ENCODE measurements at places on chromosomes 2 and 18. TPM values are rescaled to one million over a fixed set of nuclear protein-coding genes. Genes with fewer than 3 reads are reported as not detected.

CHN1 gene
- polyA plus RNA-seq, result 24.2 TPM

DNA sequence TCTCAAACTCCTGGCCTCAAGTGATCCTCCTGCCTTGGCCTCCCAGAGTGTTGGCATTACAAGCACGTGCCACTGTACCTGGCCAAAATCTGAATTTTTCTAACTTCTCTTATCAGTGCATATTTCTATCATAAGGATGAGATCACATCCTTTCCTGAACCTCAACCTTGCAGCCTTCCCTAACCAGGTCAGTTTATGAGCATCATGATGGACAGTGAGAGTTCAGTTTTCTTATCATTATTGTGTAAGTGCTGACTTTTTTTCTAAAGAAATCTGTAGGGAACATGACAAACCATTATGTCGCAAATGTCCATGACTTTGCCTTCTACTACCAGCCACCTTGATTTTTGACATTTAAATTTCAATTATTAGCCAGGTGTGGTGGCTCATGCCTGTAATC, 31.5 kb downstream of the MRPL33 start:
- no peak for DNase-seq

ALKAL2 gene
- 6.6 TPM for polyA plus RNA-seq

DNA sequence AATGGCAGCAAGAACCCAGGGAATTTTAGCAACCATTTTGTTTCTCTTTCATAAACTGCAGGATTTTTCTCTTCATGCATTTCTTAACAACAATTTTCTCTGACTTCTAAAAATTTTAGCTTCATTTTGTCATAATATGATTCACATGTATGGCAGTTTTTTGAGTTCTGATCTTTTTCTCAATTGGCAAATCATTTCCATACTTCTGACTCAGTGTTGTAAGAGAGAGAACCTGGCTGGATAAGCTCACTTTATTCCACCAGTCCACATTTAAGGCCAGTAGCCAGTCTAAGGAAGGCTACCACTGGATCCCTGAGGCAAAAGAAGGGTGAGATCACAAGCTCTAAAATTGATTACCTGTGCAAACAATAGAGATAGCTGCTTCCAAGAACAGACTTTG, 42.8 kb upstream of the COL3A1 start:
- DNase-seq, result no peak

DNA sequence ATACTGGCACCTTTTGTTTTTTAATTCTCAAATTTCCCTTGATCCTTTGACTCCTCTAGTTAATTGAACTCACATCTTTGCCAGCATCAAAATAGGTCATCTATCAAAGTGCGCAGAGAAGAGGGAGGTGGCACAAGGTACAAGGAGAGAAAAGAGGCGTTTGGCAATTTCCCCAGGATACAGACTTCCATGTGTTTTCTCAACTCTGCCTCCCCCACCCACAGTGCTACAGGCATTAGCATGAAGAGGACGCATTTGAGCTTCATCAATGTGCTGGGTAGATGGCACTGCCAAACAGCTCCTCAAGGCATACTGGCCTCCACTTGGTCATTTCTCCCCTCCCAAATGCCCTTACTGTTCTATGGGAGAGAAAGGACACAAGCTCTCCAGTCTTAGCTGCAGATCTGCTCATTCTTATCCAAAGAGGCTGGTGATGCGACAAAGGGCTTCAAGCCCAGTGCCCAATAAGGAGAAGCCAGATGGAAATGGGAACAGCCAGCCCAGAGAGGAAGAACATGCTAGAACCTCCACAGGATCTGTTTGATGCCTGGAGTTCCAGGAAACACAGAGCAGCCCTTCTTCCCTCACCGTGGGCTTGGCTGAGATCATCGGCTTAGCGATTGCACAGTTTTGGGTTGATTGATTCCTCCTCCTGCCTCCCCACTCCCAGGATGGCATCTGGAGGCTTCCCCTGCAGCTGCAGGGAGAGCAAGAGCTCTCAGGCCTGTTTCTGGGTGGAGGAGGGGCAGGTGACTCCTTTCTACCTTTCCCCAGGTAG, 144.7 kb upstream of the SMAD2 start:
- DNase-seq, result no peak

DNA sequence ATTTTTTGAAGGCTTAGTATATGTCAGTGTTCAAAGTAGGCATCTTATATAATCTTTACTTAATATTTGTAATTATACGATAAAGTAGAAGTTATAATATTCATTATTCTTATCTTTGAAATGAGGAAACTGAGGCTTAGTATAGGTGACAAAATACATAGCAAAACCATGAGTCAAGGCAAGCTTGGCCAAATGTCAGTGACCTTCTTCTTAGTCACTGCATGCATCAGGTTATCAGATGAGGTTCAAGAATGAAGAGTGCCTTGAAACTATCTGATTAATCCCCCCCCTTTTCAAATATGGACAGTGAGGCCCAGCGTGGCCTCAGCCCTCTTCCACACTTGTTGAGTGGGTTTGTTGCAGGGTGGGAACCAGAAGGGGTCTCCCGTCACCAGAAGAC, 59.3 kb downstream of the PMAIP1 start:
- no peak for DNase-seq

RBM44 gene
- polyA plus RNA-seq, result 0.53 TPM

GRCh38 chr18:24089515-24090337, 49.1 kb upstream of the CABYR start:
- no peak for DNase-seq

DNA sequence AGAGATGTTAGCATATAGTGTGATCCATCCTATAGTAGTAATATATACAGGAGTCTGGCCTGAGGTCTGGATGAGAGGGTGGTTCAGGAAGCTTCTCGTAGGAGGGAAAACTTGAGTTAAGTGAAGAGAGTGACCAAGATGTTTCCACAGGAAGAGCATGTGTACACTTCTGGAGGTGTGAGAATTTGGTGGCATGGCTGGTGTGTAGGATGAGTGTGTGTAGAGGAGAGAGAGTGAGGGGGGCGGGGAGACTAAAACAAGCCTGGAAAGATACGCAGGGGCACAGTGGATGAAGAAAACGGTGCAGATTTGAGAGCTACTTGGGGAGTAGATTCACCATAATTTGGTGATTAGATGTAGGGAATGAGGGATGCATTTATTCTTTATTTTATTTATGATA, 43.5 kb upstream of the CTLA4 start:
- no peak for DNase-seq

GRCh38 chr2:153291718-153292117, 186.8 kb downstream of the RPRM start:
- no peak for DNase-seq

KLF7 gene
- 26.0 TPM for polyA plus RNA-seq

MC5R gene
- not detected for polyA plus RNA-seq

- no peak for DNase-seq
Observed at GRCh38 chr18:27278131-27278530, 93.0 kb upstream of the CHST9 start.

DNA sequence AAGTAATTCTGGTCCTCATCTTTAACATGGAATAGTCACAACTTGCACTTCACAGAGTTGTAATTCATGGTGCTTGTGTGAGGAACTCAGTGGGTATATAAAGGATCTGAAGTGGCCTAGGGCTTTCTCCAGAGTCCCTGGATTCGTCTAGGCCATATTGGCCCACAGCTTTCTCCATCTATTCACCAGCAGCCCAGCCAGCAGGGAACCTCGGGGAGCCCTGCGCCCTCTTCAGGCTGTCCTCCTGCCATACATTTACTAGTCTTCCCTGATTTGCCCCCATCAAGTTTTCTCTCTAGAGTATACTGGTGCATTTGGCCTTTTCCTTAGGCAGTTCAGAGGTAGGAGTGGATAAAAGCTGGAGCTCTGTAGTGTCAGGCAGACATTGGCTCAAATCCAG, 278.3 kb downstream of the MYCN start:
- DNase-seq, result no peak

- DNase-seq, result no peak
Observed at GRCh38 chr2:197486175-197486574, 13.5 kb downstream of the HSPD1 start.

Measured in renal cortex interstitium (tissue), 15 donors.